ENCODE measurements at places on chromosomes 13 and 19. TPM values are rescaled to one million over a fixed set of nuclear protein-coding genes. Genes with fewer than 3 reads are reported as not detected.
A peak's percentile ranks its signal among the peaks of the same experiment; 100 is the strongest.

DNA sequence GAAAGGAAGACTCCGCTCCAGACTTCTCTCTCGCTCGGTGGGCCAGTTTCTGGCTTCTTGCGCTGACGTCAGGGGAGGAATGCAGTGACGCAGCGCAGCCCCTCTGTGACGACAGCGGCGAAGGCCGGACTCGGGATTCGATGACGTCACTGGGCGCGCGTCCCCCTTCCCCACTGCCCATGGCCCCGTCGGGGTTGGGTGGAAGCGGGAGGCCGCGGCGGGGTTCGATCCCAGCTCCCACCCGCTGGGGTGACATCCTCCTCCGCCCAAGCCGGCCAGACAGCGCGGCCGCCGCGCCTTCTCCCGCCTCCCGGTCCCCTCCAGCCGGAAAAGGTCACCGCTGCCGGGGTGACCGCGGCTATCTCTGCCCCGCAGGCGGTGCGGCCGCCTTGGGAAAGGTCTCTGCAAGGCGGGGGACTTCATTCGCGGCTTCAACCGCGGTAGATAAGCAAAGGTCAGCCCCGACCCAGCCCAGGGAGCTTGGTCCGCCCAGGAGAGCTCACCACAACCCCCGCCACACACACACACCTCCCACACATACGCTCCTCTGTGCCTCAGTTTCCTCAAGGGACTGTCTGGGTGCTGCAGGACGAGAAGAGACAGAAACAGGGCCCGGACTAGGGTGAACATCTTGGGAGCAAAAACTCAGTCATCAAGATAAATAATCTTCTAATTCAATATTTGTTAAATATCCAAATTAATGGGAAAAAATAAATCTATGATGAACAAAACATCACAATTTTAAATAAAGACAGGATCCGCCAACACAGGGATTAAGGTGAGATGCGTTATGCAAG, 844 bp upstream of the RFX1 start:
- peak; percentile 93 for DNase-seq

DNA sequence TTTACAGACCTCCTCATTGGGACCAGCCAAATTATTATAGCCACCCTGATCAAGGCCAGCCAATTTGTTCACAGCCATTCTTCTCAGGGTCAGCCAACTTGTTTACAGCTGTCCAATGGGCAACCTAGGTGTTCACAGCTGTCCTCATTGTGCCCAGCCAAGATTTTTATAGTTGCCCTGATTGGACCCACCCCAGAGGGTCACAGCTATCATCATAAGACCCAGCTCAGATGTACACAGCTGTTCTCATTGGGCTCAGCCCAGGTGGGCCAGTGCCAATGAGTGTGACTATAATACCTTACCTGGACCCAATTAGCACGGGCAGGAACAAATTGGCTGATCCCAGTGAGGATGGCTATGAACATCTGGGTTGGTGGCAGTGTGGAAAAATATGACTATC, 1151.8 kb downstream of the UQCRFS1 start:
- DNase-seq: no peak

- no peak for DNase-seq
Observed at GRCh38 chr19:19550485-19550929, 12.4 kb downstream of the CILP2 start.

DNA sequence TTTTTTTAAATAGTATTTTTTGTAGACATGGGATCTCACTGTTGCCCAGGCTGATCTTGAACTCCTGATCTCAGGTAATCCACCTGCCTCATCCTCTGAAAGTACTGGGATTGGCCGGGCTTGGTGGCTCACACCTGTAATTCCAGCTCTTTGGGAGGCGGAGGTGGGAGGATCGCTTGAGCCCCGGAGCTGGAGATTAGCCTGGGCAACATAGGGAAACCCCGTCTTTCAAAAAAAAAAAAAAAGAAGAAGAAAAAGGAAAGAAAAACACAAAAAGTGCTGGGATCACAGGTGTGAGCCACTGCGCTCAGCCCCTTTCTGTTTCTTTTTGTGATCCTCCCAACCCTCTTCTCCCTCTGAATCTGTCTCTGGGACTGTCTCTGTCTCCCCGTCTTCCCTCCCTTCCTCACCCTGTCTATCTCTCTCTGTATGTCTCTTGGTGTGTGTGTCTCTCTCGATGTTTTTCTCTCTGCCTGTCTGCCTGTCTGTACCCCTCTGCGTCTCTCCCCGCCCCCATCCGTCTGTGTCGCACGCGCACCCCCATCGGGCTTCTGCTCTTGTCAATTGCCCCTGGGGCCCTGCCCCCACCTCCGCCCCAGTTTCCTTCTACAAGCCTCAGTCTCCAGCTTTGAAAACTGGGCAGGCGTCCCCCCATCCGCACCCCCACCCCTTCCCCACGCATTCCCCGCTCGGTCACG, 540 bp upstream of the ZFP36 start:
- DNase-seq: peak; percentile 83

DNA sequence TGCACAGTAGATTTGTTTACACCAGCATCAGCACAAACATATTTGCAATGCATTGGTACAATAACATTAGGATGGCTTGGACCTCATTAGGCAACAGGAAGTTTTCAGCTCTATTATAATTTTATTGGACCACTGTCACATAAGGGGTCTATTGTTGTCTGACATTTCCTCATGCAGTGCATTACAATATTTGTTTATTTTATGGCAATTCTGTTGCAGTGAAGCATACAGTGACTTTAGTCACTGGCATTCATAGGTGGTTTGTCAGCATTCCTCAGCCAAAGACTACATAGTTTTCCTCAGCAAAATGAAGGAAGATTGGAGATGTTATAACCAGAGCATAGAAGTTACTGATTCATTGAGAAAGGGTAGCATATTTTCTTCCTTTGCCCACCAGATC, 1732.9 kb downstream of the PCDH9 start:
- no peak for DNase-seq

DNA sequence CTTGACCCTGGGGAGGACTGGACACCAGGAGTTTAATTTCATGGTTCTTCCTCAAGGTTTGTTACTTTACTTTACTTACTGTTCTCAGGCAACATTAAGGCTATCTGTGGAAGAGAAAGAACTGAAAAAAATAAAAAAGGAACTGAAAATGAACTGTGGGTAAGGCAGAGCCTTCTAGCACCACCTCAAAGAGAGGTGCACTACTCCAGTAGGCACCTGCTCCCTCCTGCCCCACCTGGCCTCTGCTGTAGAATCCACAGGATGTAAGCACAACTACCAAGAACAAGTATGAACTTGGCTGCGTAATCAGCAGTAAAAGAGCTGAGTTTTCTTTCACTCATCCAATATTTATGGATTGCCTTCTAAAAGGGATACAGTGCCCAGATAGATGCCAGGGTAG, 12.2 kb downstream of the ZNF112 start:
- DNase-seq: no peak

GRCh38 chr13:112456138-112457056, 80.2 kb downstream of the SPACA7 start:
- no peak for DNase-seq

- no peak for DNase-seq
Observed at GRCh38 chr19:18683958-18684641, 620 bp downstream of the CRTC1 start.

GRCh38 chr13:53110181-53110580, 81.6 kb downstream of the OLFM4 start:
- DNase-seq: no peak

- no peak for DNase-seq
Observed at GRCh38 chr13:20102525-20103180, 58.2 kb downstream of the GJA3 start.

DNA sequence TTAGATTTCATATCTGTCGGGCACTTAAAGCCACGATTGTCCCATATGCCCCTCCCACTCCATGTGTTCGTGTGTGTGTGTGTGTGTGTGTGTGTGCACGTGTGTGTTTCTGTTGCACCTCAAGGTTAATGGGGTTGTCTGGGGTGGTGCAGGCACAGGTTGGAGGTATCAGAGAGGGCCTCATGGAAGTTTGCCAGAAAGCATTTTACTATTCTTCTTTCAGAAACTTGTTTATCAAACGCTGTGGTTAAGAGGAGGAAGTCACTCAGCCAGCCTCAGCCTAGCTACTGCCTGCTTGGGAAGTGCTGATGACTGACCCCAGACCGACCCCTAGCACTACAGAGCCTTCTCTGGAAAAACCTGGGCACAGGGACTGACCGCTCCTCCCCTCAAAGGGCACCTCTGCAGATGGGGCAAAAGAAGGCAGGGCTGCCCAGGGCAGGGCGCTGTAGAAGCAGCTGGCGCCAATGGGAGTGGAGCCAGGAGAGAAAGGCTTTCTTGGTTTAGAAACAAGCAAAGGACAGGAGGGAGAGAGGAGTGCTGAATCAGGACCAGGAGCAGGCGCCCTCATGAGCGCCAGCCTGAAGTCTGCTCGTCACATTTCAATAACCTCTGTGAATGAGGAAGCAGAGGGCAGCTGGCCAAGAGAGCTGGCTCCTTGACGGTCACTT, 3.9 kb downstream of the SIAH3 start:
- no peak for DNase-seq

- no peak for DNase-seq
Observed at GRCh38 chr13:48773531-48774275, 120.0 kb downstream of the CYSLTR2 start.

GRCh38 chr13:35978607-35979316, 152.4 kb downstream of the DCLK1 start:
- peak; percentile 80 for DNase-seq

- DNase-seq: no peak
Observed at GRCh38 chr19:2533686-2534422, 57.9 kb downstream of the GADD45B start.

GRCh38 chr13:19069684-19070397, 111.8 kb downstream of the TUBA3C start:
- no peak for DNase-seq

GRCh38 chr13:21033212-21033840, 28.1 kb downstream of the LATS2 start:
- no peak for DNase-seq

DNA sequence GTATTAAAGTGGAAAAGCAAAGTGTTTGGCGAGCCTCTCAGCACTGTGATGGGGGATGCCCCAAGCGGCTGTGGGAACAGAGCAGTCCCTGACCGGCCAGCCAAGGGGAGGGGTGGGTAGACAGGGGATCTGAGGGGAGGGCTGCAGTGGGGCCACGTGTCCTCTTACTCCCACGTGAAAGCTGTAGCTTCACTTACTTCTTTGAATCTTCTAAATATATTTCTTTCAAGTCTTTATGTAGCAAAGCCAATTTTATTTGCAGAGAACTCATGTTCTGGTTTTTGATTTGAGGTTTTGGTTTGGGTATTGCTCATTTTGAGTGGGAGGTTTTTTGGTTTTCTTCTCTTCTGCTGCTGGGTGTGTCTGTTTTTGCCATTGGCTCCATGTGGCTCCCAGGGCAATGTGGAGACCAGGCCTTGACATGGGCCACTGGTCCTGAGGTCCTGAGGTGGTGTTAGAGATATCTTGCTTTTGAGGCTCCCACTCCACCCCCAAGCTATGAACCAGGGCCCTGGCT, 17.7 kb upstream of the OVOL3 start:
- DNase-seq: no peak

DNA sequence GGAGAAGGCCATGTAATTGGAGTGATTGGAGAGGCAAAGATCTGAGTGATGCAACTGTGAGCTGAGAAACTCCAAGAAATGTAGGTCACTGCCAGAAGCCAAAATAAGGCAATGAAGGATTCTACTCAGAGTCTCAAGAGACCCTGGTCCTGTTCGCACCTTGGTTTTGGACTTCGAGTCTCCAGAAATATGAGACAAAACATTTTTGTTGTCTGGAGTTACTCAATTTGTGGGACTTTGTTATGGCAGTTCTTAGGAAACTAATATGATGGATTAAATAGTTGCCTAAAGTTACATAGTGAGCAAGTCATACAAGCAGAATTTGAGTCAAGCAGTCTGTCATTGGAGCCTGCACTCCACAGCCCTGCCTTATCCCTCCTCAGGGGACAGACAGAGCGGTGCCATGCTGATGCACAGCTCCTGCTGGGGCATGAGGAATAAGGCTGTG, 104.2 kb downstream of the ITGBL1 start:
- DNase-seq: no peak

DNA sequence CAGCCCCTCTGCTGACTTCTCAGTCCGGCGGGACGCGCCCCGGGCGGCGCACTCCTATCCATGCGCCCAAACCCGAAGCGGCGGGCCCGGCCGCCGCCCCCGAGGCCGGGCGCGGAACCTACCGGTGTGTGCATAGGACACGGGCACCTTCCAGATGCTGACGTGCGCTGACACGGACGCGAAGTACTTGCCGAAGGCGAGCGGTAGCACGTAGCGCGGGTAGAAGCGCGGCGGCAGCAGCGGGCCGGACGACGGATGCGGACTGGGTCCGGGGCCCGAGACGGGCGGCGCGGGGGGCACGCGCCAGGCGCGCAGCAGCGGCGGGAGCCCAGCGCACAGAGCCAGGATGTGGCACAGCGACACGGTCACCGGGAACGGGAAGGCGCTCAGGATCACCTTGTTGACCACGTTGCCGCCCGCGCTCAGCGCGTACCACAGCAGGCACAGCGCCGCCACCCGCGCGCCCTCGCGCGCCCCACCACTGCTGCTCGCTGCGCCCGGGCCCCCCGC, 338 bp downstream of the SLC35E1 start:
- peak; percentile 57 for DNase-seq

- peak; percentile 30 for DNase-seq
Observed at GRCh38 chr19:12364391-12365235, 870 bp downstream of the ZNF442 start.

DNA sequence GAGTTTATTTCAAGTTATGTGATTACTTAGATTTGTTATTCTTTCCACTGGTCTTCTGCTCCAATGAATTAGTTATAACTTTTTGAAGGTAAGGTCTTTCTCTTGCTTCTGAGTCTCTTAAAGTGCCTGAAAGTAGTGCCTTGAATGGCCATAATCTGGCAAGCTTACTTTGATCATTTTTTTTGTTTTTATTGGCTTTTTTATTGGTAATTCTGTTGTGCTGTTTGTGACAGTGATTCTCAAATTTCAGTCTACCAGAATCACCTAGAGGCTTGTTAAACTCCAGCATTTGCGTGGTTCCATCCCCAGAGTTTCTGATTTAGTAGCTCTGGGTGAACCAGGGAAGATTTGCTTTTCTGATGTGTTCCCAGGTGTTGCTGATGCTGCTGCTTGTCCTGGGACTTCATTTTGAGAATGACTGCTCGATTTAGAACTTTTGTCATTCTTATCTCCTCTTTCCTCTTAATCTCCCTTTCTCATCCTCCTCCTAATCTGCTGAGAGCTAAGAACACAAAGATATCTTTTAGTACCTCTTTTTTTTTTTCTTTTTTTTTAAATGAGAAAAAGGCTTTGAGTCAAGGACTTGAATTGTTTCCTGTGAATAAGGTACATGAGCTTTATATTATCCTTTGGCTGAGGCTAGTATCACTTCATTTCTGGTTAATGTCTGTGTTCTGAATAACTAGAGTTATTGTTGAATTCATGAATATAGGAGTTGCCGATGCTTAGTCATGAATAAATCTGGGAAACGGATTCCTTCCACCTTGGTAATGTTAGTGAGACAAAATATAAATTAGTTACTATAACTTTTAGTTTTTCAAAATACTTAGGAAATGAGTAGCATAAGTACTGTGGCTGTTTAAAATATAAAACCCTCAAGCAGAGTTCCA, 91.4 kb downstream of the PAN3 start:
- DNase-seq: peak; percentile 31

CERS1 gene
- total RNA-seq: 11.7 TPM

AMER2 gene
- 0.62 TPM for total RNA-seq

ZNF534 gene
- not detected for total RNA-seq

SULT2B1 gene
- total RNA-seq: 1.3 TPM

ZNF729 gene
- total RNA-seq: not detected

RNASEH2B gene
- 54.2 TPM for total RNA-seq

TMIGD2 gene
- total RNA-seq: 0.76 TPM

BTBD2 gene
- total RNA-seq: 106 TPM

NALCN gene
- 0.04 TPM for total RNA-seq

KCNN4 gene
- 3.2 TPM for total RNA-seq

ZIK1 gene
- total RNA-seq: 40.5 TPM

PEG3 gene
- total RNA-seq: not detected

KL gene
- not detected for total RNA-seq

LRFN3 gene
- 15.1 TPM for total RNA-seq

HOOK2 gene
- 85.3 TPM for total RNA-seq

MIA gene
- not detected for total RNA-seq
